Stimulated activated CD4-positive, alpha-beta T cell treated with anti-CD3 and anti-CD28 coated beads, Interleukin-12 subunit alpha, Interleukin-12 subunit beta, amount 100 ng/mL, for 24 hours (primary cell): ENCODE measurements at places on chromosomes 16 and 17.

DNA sequence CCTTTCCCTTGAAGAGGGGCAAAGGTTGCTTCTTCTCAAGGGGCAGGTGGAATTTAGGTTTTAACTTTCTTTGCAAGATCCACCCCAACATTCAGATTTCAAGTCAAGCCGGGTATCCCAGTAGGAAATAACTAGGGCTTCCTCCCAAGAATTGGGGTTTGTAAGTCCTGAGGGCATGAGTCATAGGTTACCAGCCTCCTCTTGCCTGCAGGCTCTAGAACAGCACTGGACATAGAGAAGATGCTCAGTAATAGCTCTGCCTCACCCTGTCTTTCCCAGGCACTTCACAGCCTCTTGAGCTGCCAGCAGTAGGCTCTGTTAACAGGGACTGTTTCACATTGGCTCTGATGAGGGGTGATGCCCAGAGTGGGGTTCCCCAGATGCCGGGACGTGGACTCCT is 35.8 kb upstream of the ZFP90 start:
- DNase-seq, result no peak

DNA sequence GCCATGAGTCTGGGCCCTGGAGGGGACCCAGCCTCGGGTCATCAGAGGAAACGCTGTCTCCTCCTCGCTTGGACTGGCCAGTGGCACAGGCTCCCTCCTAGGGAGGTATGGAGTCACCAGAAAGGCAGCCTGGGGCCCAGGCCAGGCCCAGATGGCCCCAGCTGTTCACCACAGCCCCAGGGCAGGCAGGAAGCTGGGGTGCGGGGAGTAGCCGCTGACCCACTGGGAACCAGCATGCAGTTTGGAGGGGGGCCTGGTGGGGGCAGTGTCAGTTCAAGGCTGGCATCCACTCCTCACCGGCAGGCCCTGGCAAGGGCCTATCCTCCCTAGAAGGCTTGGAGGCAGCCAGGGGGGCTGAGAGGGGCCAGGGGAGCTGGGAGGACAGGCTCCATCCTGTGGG is 48.8 kb downstream of the SDK2 start:
- DNase-seq, result no peak

GRCh38 chr17:40679523-40679907 is 14.5 kb upstream of the KRT222 start:
- no peak for DNase-seq

GRCh38 chr16:11342021-11342855 is 3.0 kb upstream of the RMI2 start:
- no peak for DNase-seq

DNA sequence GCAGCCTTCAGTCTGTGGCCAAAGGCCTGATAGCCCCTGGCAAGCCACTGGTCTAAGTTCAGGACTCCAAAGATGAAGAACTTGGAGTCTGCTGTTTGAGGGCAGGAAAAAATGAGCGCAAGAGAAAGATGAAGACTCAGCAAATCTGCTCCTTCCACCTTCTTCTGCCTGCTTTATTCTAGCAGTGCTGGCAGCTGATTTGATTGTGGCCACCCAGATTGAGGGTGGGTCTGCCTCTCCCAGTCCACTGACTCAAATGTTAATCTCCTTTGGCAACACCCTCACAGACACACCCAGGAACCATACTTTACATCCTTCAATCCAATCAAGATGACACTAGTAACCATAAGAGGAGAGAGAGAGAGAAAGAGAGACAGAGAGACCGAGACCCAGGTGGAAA is 127.6 kb downstream of the UTP18 start:
- DNase-seq, result no peak

DNA sequence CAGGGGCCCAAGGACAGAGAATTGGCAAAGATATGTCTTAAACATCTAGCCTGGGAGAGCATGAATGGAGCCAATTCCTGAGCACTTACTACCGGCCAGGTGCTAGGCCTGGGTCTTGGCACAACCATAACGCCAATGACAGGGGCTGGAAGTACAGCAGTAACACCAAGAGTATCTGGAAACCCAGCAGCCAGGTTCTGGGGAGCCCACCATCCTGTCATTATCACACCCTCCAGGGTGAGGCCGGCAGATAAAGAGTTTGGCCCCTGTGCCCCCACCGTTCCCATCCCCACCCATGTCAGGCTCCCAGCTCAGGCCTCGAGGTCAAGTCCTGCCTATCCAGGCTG is 508 bp upstream of the TMC8 start:
- no peak for DNase-seq

- DNase-seq, result no peak
Observed at GRCh38 chr17:17836818-17837379, at the start of gene SREBF1. Gene SREBF1 (minus strand): TSS chr17:17836986. CDS start chr17:17836817, 169 bp downstream.

GRCh38 chr17:48351911-48352332 is 78.1 kb downstream of the SKAP1 start:
- DNase-seq, result no peak

GRCh38 chr17:60817192-60817591 is 139.5 kb downstream of the BCAS3 start:
- DNase-seq, result no peak

- DNase-seq, result no peak
Observed at GRCh38 chr17:49482144-49482817, 12.8 kb upstream of the NGFR start.

GRCh38 chr17:82052638-82053059 is 951 bp downstream of the GPS1 start:
- DNase-seq, result no peak

DNA sequence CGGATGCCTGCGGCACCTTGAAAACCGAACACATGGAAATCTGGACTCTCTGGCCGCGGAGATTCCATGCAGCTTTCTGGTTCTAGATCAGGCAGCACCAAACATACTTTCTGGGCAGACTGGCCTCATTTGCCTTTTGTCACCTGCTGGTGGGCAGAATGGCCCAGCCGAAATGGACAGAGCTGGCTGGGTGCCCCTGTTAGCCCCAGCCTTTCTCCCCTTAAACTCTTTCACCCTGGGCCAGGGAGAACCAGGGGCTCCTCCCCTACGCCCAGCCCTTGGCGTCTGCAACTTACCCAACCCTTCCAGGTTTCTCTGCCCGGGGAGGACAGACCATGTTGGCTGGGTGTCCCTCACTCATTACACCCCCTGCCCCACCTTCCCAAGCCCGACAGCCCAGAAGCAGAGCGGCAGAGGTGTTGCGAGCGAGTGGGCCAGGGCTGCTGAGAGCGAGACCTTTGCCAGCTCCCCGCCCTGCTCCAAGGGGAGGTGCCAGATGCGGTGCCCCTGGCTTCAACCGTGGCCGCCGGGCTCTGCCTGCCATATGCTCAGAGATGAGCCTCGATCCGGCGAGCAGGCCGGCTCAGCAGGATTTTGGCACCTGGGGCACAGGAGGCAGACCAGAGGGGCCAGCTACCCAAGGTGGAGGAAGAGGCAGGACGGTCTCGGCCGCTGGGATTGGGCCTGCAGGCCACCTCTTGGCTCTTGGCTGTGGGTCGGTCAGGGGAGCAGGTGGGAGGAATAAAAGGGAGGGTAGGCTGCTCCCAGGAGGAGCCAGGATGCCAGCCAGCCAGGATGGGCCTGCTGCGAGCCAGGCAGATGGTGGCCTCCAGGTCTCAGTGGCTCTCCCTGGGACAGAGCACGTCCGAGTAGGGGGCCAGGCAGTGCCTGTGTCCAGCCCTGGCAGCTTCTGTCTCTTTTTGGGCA is 191.3 kb downstream of the NTN1 start:
- DNase-seq, result no peak

DNA sequence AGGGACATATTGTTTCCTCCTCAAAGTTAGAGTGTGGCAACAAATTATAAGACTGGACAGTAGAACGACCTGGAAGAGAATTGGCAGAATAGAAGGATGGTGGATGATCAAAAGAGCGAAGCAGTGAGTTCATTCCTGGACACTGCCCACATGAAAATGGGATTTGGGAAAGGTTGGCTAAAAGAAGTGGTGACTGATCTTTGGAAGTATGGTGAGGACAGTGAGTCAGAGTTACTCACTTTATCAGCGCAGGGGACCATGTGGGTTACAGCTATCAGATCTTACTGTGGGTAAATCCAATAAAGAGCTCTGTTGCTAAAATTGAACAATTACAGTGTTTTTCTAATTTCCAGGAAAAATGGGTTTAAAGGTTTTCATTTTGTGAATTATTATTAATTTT is 2.7 kb upstream of the TANC2 start:
- DNase-seq, result no peak

DNA sequence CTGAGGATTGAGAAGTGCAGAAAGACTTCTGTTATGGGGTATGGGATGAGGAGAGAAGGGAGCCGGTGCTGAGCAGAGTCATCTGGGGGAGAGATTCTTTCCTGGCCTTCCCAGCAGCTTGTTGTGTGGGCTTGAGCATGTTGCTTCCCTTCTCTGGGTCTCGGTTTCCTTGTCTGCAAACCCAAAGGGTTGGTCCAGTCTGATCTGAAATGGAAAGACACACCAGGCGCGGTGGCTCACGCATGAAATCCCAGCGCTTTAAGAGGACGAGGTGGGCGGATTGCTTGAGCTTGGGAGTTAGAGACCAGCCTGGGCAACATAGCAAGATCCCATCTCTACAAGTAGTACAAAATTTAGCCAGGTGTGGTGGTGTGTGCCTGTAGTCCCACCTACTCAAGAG is 6.0 kb downstream of the SOCS3 start:
- no peak for DNase-seq

DNA sequence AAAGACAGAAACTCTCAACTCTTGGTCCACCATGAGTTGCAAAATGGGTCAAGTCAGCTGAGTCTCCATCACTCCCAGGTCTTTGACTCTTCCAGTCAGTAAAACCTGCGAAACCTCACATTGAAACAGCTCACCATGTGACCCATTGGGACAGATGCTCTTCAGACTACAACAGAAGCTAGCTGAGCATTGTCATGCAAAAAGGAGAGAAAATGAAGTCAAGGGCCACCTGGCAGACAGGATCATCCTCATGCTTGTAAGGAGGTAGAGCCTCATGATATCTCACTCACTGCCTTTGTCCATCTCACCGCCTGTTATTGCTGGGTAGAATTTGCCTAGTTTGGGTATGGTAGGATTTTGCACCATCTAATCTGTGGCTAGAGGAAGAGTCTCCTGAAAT is 50.2 kb downstream of the MAF start:
- no peak for DNase-seq

- no peak for DNase-seq
Observed at GRCh38 chr16:85302018-85302847, 190.0 kb upstream of the CIBAR2 start.

DNA sequence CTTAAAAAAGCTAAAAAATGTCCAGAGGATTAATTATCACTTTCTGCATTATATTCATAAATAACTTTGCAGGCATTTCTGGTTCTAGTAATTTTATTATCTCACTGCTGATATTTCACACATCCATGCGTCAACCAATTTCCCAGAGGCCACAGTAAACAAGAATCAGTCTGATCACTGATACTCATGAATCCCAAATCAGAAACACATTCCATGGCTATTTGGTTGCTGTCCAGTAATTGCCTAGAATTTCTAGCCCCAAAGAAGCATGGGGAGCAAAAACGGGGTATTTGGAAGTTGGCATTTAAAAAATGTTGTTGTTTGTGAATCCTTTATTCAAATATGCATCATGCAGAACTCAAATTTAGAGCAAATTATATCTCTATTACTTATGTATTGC is 244.8 kb downstream of the CDH8 start:
- no peak for DNase-seq

DNA sequence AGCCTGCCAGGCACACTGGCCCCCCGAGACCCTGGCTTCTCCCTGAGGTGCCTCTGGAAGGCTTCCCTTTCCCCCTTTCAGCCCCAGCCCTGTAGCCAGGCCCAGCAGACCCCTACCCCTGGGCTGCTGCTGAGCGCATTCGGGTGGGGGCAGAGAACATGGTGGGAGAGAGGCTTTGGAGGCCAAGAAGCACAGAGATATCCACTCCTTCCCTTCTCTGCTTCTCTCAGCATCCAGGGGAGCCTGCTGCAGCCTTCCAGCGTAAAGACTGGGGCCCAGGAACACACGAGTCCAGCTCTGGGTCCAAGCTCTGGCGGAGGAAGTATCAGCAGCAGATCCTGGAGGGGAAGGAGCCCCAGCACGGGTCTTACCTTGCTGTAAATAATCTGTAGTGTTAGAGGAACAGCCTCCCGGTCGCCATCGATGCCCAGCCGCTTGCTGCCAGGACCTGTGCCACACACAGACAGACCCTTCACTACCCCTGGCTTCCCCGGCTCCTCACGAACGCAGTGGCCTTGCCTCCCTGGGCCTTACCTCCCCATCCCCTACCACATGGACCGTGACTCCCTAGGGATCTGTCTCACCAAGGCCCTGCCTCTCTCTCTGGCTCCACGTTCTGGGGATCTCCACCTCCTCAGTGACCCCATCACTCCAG is 17.0 kb upstream of the PIK3R6 start:
- DNase-seq, result no peak

GRCh38 chr17:60311936-60312335 is 80.0 kb downstream of the USP32 start:
- DNase-seq, result no peak

DNA sequence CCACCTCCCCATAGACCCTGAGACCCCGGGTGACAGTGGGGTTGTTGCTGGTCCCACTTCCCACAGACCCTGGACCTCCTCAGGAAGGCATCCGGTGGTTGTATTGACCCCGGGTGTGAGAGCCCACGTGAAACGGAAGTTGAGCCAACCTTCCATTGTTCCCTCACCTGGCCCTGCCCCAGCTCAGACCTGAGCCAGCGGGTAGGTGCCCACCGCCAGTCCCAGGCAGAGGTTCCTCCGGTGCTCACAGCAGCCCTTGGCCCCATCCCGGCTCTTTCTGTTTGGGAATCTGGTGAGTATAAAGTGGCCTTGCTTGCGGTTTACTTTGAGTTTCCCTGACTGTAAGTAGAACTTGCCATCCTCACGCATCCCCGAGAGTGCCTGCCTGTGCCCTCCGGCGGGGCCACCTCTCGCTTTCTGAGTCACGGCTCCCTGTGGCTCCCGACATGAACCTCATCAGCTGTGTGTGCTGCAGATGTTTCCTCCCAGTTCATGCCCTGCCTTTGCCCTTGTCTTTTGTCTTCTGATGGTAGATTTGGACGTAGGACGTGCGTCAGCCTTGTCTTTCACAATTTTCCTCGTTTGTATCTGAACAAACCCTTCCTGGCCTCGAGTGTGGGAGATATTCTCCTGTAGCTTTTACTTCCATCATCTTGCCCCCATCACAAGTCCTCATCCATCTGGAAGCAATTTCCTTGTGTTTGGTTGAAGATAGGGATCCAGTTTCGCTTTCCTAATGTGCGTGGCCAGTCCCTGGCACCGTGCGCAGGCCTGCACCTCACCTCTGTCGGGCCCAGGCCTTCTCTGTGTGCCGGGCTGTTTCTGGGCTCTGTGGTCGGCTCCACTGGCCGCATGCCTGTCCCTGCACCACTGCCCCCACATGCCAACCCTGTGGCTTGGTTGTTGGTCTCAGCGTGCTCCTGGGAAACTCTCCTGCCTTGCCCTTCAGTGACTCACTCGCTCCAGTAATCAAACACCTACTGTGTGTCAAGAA is 76.0 kb downstream of the METRNL start:
- DNase-seq, result no peak

DNA sequence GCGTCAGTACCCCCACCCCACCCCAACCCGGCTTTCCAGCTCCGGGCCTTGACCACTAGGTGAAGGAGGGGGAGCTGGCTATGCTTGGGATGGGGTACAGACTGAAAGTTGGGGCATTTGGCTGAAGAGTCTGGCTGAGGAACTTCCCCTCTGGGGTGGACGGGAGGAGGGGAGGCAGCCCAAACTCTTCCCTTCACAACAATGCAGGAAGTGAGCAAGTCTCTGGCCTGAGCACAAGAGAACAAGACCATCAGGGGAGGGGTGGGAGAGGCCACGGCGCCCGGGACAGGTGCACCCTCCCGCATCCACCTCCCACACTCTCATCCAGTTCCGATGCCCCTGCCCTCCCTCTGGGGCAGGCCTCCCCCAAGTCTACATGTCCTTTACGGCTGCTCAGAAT is 5.6 kb downstream of the USH1G start:
- no peak for DNase-seq
